ENCODE measurements at places on chromosomes 1 and 21.

- no peak for DNase-seq
Observed at GRCh38 chr1:212852105-212852688, 4.7 kb upstream of the SPATA45 start.

- no peak for DNase-seq
Observed at GRCh38 chr21:33070998-33071769, 1.2 kb downstream of the OLIG1 start.

DNA sequence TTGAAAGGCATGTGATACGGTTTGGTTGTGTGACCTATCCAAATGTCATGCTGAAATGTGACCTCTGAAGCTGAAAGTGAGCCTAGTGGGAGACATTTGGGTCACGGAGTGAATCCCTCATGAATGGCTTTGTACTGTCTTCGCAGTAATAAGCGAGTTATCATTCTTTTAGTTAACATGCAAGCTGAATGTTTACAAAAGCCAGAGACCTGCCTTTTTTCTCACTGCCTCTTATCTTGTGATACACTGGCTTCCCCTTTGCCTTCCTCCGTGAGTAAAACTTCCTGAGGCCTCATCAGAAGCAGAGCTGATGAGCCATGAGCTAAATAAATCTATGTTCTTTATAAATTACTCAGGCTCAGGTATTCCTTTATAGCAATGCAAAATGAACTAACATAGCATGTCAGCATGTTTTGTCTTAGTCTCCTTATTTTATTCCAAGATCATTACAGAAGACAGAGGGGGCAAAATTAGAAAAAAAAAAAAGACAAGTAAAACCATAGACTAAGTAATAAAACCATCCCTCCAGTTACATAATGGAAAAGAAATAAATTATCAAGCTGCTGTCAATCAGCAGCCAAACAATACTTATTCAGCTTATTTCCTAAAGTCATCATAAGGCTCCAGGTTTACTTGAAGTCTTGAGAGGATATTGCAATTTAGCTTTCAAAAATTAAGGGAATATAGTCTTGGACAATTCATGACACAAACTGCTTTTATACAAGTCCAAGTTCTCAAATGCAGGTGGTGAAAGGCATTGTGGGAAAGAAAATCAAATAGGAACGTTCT lies 12.1 kb downstream of the RGS18 start:
- peak; percentile 18 for DNase-seq

- no peak for DNase-seq
Observed at GRCh38 chr21:34941162-34941561, 107.9 kb downstream of the RUNX1 start.

DNA sequence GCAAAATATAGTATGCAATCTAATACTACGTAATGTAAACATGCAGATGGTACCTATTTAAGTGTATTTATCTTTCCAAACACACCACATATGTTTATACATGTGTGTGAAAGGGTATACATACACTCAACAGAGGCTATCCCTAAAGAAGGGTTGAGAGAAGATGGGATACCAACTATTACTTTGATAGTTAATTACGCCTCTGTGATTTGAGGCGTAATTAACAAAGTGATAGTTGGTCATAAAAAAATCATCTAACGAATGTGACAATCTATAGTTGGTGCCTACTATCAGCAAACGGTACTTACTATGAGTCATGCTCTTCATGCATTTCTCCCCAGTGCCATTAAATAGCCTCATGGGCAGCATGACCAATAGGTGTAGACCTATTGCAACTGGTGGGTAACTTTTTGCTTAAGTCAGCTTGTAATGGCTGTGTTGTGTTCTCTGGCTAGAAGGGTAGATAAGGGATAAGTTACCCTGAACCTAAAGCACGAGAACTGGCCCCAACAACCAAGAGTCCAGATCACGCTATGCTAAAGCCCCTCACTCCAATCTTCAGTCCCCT lies 15.3 kb downstream of the RCAN1 start:
- no peak for DNase-seq

DNA sequence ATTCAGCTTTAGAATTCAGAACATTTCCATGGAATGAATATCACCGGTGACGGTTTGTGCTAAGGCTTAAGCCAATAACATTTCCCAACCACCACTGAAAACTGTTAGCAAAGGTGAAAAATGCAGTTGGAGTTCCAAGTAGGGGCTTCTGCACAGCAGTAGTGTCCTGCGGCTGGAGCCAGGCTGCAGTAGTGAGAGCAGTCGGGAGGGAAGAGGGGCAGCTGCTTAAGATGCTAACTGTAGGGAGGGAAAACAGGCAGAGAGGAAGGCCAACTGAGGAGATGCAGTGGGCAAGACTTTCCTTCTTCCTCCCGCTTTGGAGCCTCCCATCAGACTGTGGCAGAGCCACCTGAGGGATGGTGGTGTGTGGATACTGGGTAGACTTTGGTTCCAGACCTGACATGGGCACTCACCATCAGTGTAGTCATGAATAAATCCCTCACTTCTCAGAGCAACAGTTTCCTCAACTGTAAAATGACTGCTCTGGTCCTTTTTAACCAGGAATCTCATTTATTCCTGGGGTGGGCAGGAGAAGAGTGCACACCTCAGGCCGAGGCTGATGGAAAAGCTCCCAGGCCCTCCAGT lies 3.2 kb downstream of the F3 start:
- DNase-seq, result no peak

DNA sequence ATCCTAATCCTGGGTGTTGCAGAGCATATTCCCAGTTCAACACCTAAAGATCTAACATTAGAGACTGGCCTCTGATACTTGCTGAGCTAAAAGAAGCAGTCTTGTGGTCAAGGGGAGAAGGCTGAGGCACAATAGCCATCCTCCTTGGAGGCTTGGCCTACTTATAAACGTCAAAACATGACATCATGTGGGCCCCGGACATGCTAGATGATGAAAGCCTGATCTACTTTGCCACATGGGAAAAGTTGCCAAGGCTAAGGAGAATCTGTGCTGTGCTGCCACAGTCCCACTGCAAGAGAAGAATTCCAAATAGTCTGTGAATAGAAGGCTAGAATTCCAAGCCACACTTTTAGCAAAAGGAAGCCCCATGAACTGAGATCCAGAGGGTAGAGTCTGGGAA lies 43.9 kb upstream of the SAMD13 start:
- DNase-seq, result no peak

DNA sequence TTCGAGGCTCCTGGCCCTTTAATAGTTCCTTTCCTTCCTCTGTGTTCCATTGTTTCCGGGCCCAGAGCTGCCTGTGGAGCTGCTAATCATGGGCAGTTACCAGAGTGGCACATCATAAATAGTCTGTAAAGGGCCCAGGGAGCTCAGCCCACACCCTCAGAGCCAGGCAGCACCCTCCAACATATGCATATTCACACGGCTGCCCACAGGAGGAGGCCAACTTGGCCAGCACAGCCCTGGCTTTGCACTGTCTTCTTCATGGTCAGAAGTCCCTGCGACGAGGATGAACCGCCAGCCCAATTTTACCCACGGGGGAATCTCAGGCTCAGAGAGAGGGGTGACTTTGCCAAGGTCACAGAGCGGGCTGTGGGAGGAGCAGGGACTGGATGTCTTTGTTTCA lies 172.5 kb downstream of the TRABD2B start:
- no peak for DNase-seq

GRCh38 chr1:161733526-161733925 lies 12.2 kb downstream of the FCRLB start:
- no peak for DNase-seq

- DNase-seq, result no peak
Observed at GRCh38 chr1:3687504-3687903, 35.2 kb downstream of the TP73 start.

- no peak for DNase-seq
Observed at GRCh38 chr1:3373175-3373574, 81.3 kb upstream of the ARHGEF16 start.

DNA sequence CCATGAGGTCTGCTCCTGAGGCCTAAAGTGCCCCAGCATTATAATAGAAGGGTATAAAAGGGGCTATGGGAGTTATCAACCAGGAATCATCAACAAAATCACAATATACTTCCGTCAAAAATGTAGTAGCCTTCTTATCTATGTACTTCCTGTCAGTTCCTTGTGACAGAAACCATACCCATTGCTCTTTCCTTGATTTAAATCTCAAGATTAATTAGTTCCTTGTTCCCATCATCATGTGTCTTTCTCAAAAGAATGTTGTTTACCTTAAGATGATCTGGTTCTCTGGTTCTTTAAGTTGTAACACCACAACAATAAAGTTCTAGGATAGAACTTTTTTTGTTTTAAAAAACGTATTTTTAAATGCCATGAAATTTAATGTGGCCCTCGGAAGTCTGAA lies 833.3 kb downstream of the LTN1 start:
- DNase-seq, result no peak

DNA sequence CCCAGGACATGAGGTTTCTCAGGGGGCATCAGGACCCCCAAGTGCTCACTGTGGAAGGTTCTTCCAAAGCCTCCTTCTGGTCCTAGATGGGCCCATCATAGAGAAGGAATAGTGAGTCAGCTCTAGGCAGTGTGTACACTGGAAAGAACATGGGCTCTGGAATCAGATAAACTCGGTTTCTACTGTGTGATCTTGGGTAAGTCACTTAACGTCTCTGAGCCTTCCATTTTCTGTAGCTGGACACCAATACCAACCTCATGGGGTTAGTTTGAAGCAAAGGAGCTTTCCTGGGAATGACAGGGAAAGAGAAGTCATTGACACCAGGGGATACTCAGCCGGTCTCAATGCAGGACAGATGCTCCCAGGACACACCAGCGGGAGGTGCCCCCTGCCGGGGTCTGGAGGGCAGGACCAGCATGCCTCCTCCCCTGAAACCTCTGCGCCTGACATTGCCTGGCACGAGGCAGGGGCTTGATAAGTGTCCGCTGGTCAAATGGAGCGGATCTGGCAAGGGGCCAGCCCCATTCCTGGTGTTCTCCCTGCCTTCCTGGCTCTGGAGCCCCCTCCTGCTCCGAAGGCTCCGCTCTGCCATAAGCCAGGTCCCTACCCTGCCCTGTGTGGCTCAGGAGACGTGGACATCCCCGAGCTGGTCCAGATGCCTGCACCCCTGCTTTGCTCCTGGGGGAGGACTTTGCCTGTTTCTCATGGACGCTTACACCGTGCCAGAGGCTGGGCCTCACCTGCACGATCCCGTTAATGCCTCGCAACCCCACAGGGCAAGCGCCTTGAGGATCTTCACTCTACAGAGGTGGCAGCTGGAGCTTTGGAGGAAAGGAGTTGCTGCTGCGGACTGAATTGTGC lies 52.8 kb downstream of the EDN2 start:
- DNase-seq, result no peak

DNA sequence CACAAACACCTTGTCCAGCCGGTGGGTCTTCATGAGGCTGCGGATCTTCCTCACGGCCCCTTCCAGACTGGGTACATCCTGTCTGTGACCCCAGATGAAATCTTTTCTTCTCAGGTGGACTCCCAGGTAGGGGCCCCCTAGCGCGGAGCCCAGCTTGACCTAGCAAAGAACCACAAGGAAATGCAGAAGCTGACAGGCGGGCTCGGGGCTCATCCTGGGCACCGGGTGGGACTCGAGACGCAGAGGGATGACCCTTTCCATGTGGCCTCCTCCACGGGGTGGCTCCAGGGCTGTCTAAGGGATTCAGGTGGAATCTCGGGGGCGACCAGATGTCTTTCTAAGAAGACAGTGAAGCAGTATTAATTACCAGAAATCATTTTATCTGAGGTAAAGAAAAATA lies 17.8 kb downstream of the POFUT2 start:
- no peak for DNase-seq

DNA sequence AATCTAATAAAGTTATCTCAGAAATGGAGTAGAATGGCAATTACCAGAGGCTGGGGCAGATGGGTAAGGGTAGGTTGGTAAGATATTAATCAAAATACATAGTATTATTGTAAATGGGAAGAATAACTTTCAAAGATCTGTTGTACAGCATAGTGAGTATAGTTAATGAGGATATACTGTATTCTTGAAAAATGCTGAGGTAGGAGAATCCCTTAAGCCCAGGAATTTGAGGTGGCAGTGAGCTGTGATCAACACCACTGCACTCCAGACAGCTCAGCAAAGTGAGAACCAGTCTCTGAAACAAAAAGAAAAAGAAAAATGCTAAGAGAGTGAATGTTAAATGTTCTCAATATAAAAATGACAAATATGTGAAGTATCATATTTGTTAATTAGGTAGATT lies 1033.7 kb downstream of the KCNT2 start:
- DNase-seq, result no peak

GRCh38 chr21:14548779-14549178 lies 2.7 kb upstream of the SAMSN1 start:
- no peak for DNase-seq

- no peak for DNase-seq
Observed at GRCh38 chr1:25675729-25676476, 59.3 kb downstream of the MAN1C1 start.

GRCh38 chr1:181676269-181676668 lies 193.0 kb downstream of the CACNA1E start:
- DNase-seq, result no peak

GRCh38 chr1:214966346-214966745 lies 116.2 kb upstream of the KCNK2 start:
- no peak for DNase-seq

GRCh38 chr21:37700641-37701202 lies 215.5 kb downstream of the KCNJ6 start:
- peak; percentile 38 for DNase-seq

GRCh38 chr1:159123587-159123986 lies 47.0 kb upstream of the AIM2 start:
- no peak for DNase-seq

GRCh38 chr21:23951251-23951650 lies 1656.0 kb downstream of the MRPL39 start:
- no peak for DNase-seq

Measured in thymus (tissue), 14 donors.